NCI-H1436 (cell line): ENCODE measurements at places on chromosomes 2 and 18.

GRCh38 chr2:151665959-151666358 lies 68.3 kb downstream of the NEB start:
- no peak for DNase-seq

- no peak for DNase-seq
Measured at GRCh38 chr2:97724501-97724900, 11.1 kb downstream of the ZAP70 start.

- no peak for DNase-seq
Measured at GRCh38 chr2:234773129-234773528, 178.7 kb upstream of the SH3BP4 start.

GRCh38 chr2:95359501-95359930 lies 43.0 kb upstream of the FAHD2A start:
- no peak for DNase-seq

DNA sequence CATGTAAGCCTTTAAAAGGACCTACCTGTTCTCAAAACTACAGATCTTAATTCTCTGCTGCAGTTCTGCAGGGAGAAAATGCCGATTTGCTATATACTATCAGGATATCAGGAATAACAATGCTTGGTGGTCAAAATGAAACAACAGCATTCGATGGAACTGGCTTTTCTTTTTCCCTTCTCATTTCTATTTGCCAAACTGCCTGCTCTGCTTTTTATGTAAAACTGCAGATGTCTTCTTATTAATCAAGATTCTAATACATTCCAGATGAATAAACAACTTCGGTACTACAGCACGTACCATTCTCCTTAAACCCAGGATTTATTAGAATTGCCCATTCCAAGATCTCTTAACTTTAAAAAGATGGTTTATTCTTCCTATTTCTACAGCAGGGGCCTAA lies 100.9 kb downstream of the ZNF521 start:
- DNase-seq, result no peak

DNA sequence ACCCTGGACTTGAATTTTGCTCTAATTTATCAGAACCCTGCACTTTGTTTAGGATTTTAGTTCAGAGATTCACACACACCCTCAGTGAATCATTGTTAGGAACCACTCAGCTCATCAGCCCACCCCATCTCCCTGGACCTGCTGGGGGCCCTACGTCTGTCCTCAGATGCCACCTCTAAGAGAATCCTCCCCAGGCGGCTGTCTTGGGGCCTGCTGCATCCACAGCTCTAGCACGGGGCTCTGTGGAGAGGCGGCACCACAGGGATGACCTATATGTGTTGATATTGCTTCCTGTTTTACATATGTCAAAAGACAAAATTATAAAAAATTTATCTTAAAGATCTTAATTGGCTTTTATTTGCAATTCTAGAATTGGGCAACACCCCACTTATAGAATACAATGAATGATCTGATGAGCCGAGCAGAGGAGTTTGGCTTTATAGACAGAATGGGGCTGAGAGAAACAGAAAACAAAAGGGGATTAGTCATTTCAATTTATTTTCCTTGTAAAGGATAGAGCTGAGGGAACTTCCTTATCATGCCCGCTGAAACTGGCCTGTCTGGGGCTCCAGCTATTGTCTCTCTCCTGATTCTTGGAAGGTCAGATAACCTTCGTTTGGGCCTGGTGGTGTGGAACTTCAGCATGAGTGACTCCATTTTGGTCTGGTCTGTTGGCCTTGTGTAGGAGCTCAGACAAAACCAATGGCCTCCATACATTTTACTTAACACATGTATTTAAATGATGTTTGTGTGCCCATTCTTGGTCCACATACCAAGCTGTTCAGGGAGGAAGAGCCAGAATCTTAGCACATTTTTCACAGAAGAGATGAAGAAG lies 1.4 kb downstream of the MYO7B start:
- DNase-seq, result no peak

- DNase-seq, result no peak
Measured at GRCh38 chr2:40304340-40304739, 147.6 kb downstream of the SLC8A1 start.

- no peak for DNase-seq
Measured at GRCh38 chr2:10058251-10059015, 15.1 kb downstream of the KLF11 start.

GRCh38 chr2:9205963-9206948 lies at the start of gene ASAP2:
TSS of gene ASAP2 (plus strand) at chr2:9206812. CDS start at chr2:9207105, 293 bp downstream.
- peak; percentile 72 for DNase-seq
